ENCODE measurements at places on chromosomes 1 and 21.

DNA sequence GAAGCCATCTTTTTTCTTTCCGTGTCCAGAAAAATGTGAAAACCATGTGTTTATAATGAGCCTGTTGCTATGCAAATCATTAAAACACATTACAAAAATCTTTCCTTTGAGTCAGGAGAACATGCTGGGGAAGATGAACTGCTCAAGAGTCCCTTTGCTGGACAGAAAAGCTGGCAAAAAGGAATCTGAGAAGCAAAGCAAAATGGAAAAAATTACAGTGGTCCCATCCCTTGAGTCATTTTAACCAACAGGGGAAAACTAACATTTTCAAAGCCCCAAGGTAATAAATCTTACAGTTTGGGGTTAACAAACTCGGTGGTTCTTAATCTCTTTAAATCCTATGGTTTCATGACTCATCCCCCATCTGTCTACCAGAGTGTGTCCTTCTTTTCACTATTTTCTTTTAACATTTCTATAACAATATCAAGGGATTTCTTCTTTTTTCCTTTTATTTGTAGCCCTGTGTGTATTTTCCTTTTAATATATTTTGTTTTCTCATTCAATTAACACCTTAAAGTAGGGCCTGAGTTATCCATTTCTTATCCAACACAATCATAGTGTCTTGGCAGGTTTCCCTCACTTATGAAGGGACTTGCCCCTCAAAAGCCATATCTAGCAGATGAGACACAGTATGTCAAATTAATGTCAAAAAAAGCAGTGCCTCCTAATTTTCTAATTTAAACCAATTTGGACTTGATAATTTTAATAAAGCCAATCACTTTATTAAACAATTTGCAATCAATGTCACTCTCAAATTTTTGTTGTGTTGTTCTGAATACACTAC, 105.4 kb downstream of the PTPN14 start:
- DNase-seq: no peak

- no peak for DNase-seq
Observed at GRCh38 chr1:100455478-100456072, 82.4 kb upstream of the GPR88 start.

- no peak for DNase-seq
Observed at GRCh38 chr1:205570173-205570501, 61.7 kb downstream of the ELK4 start.

GRCh38 chr1:14521622-14522021, 76.9 kb upstream of the KAZN start:
- no peak for DNase-seq

DNA sequence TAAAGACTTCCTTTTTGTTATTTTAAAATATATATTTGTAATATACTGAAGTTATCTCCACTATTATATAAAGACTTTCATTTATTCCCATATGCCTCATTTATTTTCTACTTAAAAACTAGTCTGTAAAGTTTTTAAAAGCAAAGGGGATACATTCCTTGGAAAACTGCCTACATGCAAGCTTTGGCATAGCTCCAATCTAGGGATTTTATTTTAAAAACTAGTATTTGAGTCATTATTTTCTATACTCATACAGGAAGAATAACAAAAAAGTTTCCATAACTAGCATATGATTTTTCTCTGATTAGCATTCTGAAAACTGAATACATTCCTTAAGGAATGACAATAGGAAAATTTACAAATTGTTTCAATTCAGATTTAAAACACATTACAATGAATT, 88.9 kb downstream of the COL24A1 start:
- no peak for DNase-seq

DNA sequence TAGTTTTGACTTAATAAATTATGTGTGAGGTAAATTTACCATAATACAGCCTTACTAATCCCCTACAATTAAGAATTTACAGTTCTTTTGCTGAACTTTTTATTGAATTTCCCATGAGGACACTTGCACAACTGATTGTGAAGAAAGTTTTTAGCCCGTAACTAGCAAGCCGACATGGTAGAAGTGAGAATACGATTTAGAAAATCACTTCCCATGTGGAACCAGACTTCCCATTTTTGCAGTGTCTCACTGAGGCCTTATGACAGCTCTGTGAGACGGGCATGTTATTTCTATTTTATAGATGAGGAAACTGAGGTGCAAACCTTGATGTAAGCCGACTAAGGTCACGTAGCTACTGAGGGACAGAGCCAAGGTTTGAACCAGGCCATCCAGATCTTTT, 32.5 kb upstream of the LMO4 start:
- DNase-seq: no peak

- no peak for DNase-seq
Observed at GRCh38 chr1:5616366-5617178, 375.7 kb downstream of the NPHP4 start.

DNA sequence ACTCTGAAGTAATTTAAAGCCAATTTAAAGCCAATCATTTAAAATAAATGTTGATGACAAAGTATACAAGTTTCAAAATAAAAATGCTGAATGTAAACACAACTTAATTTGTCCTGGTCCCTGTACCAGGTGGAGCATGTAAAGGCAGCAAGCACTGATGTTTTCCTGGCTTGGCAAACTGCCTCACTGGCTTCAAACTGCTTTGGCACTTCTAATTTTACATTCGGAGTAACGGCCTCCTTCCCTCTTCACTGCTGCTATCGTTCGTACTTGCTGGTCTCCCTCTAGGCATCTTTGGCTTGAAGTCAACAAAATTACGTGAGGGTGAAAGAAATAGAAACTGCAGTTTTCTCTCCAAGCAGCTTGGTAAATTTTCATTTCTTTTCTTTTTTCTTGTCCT, 287.9 kb downstream of the LTN1 start:
- no peak for DNase-seq

- no peak for DNase-seq
Observed at GRCh38 chr1:16021681-16022080, at the start of gene CLCNKA. CLCNKA (plus strand) TSS chr1:16022036; CDS start chr1:16022620, 584 bp downstream.

DNA sequence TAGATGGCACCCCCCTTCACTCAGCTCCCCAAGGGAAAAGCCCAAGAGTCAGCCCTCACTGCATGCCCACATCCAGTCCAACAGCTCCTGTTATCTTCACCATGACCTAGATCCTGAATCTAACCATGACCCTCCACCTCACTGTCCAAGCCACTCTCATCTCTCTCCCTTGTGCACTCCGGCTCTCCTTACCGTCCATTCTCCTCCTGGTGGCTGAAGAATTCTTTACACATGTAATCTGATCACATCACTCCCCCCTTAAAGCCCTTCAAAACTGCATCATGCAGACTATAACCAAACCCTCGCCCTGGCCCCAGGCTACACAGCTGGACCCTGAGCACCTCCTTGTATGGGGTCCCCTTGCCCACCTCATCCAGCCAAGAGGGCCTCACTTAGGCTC, 14.0 kb upstream of the PAQR7 start:
- no peak for DNase-seq

- no peak for DNase-seq
Observed at GRCh38 chr21:43653626-43654025, 5.7 kb downstream of the HSF2BP start.

DNA sequence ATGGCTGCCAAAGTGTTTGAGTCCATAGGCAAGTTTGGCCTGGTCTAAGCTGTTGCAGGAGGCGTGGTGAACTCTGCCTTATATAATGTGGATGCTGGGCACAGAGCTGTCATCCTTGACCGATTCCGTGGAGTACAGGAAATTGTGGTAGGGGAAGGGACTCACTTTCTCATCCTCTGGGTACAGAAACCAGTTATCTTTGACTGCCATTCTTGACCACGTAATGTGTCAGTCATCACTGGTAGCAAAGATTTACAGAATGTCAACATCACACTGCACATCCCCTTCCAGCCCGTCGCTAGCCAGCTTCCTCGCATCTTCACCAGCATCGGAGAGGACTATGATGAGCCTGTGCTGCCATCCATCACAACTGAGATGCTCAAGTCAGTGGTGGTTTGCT, 215.8 kb upstream of the JUN start:
- DNase-seq: no peak

DNA sequence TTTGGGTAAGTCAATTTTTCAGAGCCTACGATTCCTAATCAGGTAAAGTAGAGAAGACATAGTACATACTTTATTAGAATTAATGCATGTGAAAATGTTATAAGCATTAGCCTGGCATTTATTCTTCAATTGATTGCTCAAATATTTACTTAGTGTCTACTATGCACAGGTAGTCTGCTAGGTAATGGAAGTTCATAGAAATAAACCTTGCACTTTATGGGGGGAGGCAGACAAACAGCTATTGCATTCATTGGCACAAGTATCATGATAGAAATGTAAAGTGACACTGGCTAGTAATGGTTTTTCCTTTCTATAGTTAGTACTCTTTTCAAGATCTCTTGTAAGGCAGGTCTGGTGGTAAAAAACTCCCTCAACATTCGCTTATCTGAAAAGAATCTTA, 44.9 kb downstream of the ZNHIT6 start:
- DNase-seq: no peak

DNA sequence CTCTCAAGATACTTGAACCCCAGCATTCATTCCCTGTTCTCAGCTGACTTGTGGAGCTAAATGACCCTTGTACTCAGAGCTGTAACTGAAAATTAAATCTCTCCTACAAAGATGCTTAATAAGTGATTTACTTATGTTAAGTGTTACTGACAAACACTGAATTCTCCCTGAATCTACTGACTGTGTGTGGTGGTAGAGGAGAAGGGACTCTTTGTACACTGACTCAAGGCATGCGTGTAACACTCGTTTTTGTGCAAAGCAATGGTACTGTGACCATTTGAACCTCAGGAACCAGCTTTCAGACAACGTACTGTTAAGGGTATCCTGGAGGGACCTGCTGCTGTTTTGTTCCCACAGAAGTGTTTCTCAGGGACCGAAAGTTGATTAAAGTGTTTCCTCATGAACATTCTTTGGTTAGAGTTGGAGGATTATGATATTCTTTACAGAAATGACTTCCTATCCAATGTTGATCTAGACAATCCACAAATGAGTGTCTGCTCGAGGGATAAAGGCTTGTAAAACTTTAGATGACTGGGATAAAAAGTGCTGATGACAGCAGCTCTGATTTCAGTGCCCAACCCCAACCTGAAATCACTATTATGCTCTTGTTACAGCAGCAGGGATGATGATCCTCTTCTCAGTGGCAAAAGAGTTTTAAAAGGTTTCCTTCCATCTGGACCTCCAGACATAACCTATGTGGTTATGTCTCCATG, 12.8 kb downstream of the RGL1 start:
- DNase-seq: no peak

GRCh38 chr1:154730986-154731489, 123.1 kb upstream of the ADAR start:
- DNase-seq: no peak

- DNase-seq: no peak
Observed at GRCh38 chr1:202123336-202123813, 658 bp downstream of the GPR37L1 start.

GRCh38 chr1:201064806-201065205, 41.3 kb upstream of the KIF21B start:
- DNase-seq: no peak

- no peak for DNase-seq
Observed at GRCh38 chr1:215192306-215192705, 109.8 kb downstream of the KCNK2 start.

GRCh38 chr1:98410082-98410481, 251.4 kb upstream of the SNX7 start:
- no peak for DNase-seq

GRCh38 chr1:185358957-185359356, 41.9 kb upstream of the IVNS1ABP start:
- no peak for DNase-seq

DNA sequence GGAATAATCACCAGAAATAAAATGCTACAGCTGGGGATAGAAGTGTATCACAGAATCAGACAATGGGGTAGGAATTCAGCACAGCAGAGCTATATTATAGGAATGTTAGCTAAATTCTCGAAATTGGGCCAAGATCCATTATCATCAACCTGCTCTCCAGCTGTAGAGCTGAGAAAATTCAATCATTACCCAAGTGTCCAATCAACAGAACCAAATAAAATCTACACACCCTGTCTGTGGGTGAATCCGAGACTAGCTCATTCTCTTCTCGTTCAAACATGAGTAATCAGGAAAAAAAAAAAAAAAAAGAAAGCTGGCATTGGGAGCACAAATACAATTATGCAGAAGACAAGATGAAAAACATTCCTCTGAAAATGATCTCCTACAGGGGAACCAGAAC, 119.2 kb downstream of the CDC7 start:
- no peak for DNase-seq

GRCh38 chr1:9505143-9505542, 34.1 kb upstream of the SLC25A33 start:
- no peak for DNase-seq

DNA sequence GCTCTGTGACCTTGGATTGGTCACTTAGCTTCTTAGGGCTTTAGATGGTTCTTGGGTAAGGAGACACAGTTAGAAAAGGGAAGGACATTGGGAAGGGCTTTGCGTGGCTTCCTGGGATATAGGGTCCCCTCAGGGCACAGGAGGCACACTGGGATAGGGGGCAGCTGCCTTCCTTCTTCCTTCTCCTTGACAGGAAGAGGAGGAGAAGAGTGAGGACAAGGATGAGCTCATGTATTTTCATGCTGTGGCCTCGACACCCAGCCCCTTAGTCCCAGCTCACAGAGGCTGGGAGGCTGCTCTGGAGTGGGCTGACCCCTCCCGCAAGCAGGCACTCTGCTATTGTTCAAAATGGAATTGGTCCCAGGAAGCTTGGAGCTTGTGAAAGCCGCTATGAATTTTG, 45.7 kb upstream of the POU3F1 start:
- no peak for DNase-seq

GRCh38 chr1:220219865-220220698, 52.2 kb downstream of the RAB3GAP2 start:
- DNase-seq: peak; percentile 25

GRCh38 chr1:15048437-15048980, 105.0 kb upstream of the TMEM51 start:
- no peak for DNase-seq

GRCh38 chr1:169196161-169196560, 89.7 kb downstream of the ATP1B1 start:
- DNase-seq: no peak

GRCh38 chr1:176220100-176220689, 13.1 kb upstream of the COP1 start:
- no peak for DNase-seq
